Stimulated activated CD4-positive, alpha-beta T cell treated with anti-CD3 and anti-CD28 coated beads, Interleukin-4, amount 100 ng/mL, for 1 hour (primary cell): ENCODE measurements at places on chromosomes 3 and 15.
A peak's percentile ranks its signal among the peaks of the same experiment; 100 is the strongest.

DNA sequence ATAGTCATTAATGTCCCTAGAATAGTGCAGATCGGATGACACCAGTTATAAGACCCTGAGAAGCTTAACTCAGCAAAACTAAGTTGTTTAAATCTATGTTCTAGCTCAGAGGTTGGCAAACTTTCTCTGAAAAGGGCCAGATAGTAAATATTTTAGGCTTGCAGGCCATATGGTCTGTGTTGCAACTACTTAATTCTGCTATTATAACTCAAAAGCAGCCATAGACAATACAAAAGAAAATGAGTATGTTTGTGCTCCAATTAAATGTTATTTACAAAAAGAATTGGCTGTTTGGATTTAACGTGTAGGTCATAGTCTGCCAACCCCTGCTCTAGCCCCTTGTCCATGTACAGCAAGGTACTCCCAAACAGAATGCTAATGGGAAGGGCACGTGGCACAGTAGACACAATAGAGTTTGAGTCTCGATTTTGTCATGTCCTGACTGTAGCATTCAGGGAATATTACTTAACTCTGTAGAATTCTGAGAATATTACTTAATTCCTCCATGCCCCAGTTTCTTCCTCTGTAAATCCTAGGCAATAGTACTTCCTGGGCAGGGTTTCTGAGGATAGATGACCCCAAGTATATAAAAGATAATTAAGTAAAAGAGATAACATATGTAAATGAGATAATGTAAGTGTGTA lies 70.5 kb upstream of the ATP2C1 start:
- no peak for DNase-seq

- DNase-seq: no peak
These were observed 106.5 kb downstream of the ZNF609 start for GRCh38 chr15:64566629-64567427.

DNA sequence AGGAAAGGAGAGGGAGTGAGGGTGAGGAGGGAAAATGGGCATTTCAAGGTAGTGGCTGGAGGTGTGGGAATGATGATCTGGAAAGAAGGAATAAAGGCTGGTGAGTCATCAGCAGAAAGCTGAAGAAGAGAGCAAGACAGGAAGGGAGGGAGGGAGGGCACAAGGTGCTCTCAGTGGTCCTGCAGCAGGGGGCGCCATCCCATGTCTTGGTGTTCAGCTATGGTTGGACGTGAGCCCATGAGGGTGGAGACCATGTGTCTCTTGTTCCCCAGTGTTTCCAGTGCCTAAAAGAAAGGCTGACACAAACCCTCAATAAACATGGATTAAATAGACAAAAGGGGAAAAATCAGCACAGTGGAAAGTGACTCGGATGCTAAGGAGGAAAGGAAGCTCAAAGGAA lies 228.5 kb downstream of the NTRK3 start:
- no peak for DNase-seq

- DNase-seq: no peak
These were observed 352.8 kb downstream of the LRTM1 start for GRCh38 chr3:54574906-54575617.

GRCh38 chr3:147422196-147422595 lies 13.0 kb downstream of the ZIC1 start:
- DNase-seq: no peak

DNA sequence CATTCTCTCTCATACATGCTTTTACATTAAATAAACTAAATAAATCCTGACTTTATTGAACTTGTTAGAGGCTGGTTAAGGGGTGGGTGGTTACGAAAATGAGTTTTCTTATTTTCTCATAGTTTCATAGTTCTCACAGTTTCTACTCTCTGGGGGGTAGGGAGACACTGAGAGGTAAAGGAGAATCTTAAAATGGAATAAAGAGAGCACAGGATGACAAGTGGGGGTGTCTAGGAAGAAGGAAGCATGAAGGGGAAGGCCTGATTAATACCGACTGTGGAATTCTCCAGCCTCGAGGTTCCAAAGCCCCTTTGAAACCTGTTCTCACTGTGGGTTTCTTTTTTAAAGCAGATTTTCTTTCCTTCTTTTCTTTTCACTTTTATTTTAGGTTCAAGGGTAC lies 66.4 kb upstream of the TRA2B start:
- no peak for DNase-seq

- DNase-seq: no peak
These were observed 30.8 kb upstream of the ARF4 start for GRCh38 chr3:57627976-57628375.

DNA sequence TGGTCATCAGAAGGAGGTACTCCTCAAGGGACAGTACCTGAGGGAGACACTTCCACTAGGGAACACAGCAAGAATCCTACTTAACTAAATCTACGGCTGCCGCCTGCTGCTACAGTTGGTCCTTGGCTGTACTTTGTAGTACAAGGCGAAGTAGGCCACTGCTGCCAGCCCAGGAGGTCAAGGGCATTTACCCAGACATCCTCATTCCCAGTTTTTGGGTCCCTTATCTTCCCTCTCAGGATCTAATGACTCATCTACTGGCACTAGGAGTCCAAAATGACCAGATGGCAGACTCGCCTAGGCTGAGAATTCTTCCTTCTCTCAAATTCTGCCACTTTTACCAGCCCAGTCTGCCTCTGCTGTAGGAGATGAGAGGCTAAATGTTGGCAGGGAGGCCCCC lies 27.1 kb upstream of the LAMP3 start:
- no peak for DNase-seq

DNA sequence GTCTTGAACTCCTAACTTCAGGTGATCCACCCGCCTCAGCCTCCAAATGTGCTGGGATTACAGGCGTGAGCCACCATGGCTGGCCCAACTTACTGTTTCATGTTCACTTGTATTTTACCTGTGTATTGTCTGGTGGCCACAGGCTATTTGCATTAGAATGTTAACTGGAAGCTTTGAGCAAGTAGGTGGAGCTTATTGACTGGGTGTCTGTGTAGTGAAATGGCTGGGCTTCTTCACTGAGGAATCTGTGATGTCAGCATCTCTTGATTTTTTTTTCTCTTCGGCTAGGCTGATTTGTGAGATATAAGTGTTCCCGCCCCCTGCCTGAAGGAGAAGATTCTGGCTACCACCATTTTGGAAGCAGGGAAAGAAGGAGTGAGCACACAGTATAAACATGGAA lies 237.8 kb upstream of the PEX5L start:
- no peak for DNase-seq

DNA sequence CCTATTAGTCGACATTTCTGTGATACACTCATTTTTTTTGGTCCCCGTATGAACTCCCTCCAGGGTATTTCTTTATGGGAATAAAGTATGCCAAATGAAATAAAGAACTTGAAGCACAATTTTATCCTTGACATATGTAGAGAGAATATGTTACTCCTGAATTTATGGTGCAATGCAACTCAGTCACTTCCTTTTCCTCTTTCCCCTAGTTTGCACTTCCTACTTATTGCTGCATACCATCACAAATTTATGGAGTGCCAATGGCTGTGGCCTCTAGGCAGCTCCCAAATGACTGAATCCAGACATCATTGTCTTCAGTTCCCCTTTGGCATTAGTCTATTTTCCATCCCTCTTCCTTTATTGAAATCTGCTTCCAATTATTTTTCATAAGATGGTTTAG lies 403.5 kb downstream of the FHIT start:
- no peak for DNase-seq

- DNase-seq: no peak
These were observed 14.2 kb downstream of the IQGAP1 start for GRCh38 chr15:90402223-90402622.

DNA sequence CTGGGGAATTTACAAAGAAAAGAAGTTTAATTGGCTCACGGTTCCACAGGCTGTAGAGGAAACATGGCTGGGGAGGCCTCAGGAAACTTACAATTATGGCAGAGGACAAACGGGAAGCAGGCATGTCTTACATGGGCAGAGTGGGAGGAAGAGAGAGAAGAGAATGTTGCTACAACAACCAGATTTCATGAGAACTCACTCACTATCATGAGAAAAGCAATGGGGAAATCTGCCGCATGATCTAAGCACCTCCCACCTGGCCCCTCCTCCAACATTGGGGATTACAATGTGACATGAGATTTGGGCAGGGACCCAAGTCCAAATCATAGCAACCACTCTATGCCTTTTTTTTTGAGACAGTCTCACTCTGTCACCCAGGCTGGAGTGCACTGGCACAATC lies 28.8 kb downstream of the PCNP start:
- DNase-seq: no peak

DNA sequence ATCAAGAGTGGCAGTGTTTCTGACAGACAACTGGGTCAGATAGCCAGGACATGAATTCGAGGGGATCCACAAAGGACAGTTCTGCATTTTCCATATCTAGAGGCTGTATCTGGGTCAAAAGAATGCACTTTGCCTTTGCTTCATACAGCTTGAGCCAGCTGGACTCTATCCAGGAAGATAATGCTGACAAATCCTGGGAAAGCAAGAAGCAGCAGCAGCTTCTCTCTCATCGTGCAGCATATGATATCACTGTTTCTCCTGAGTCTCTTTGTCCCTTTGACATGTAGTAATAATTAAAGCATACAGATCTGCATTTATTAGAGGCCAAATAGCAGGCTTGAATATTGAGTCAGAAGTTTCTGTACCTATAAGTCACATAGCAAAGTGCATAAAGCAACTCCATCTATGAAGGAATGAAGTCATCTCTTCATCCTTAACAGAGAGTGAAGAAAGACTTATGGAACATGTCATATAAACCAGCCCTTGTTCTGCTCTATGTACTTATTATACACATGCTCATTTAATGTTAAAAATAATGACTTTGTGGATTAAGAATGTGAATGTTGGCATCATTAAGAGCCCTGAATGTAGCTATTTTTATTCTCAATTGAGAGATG lies 236.8 kb upstream of the GBE1 start:
- DNase-seq: no peak

DNA sequence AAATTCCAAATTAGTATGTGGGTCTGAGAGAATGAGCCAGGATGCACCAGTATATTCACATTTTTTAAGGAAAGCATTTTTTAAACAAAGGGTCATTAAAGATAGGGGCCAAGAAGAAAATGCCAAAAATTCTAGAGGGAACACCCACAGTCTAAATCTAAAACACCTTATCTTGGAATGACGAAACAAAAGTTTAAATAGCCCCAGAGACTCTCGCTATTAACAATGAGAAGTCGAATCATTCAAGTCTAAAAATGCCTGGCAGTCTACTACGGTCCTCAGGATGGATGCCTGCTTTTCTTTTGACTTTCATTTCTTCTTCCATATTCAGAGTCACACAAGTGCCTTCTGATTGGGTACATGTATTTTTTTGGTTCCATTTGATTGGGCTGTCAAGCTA lies 66.3 kb downstream of the SSUH2 start:
- DNase-seq: no peak

- peak; percentile 5 for DNase-seq
These were observed 34.5 kb downstream of the ZFAND6 start for GRCh38 chr15:80093854-80094418.

DNA sequence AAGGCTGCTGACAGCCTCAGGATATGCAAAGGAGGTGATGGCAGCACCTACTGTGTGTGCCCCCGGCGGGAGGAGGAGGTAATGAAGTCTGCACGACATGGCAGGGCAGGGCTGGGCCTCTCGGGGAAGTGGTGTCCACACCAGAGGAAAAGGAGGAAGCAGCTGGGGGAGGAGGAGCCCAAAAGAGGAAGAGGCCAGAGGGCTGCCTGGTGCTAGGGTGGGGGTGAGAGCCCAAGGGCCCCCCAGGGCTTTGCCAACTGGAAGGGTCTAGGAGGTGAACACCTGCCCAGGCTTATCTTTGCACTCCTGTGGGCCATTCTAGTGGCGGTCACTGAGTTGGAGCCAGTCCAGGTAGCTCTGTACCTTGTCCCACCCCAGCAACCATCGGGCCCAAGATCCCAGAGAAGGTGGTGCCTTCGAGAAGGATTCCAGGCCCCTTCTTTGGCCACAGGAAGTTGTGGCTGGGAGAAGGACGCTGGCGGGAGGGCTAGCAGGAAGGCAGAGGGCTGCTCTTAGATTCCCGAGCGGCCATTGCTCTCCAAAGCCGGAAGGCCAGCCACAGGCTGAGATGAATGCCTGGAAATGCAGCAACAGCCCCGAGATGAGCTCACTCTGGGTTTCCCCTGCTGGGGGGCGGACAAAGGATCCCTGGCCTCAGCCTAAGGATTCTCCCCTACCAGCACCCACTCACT lies 7.0 kb downstream of the GNAI2 start:
- peak; percentile 45 for DNase-seq

DNA sequence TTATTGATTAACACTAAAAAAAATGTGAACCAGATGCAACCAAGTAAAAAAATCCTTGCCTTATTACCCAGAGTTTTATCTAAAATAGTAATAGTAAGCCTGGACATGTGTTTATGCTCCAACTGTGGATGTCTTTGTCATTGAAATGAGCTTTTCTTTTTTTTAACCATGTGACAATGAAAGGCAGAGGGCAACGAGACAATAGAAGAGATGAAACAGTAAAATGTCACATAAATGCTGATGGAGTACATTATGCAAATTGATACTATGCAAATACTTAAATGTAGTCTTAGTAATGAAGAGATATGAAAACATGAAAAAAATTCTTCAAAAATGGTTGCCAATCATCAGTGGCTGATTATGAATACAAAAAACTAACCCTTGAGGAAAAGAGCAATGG lies 20.5 kb upstream of the CHMP2B start:
- no peak for DNase-seq

GRCh38 chr3:152817400-152817799 lies 17.5 kb upstream of the P2RY1 start:
- no peak for DNase-seq

DNA sequence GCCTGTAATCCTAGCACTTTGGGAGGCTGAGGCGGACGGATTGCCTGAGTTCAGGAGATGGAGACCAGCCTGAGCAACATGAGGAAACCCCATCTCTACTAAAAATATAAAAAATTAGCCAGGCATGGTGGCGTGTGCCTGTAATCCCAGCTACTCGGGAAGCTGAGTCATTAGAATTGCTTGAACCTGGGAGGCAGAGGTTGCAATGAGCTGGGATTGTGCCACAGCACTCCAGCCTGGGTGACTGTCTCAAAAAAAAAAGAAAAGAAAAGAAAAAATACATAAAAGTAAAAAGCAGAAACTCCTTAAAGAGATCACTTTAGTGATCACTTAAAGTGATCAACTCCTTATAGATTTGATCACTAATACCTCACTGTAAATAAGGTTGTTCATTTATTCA lies 78.0 kb downstream of the GMPS start:
- DNase-seq: no peak

DNA sequence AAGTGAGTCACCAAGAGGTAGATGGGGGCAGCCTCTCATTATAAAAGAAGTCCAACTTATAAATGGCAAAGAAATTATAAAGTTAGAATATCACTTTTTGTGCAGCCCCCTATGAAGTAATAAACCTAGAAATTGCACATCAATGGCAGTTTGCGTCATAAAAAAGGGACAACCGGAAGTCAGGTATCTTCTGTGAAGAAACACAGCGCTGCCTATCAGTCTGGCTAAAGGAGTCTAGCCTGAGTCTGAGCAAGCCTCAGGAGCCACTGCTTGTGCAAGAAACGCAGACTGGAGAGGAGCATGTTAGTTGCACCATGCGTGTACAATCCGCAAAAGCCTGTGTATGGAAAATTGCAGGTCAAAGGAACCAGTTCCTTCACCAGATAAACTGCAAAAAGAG lies 178.4 kb downstream of the ARRDC4 start:
- DNase-seq: no peak
